ENCODE measurements at places on chromosomes 1 and 21. TPM values are rescaled to one million over a fixed set of nuclear protein-coding genes. Genes with fewer than 3 reads are reported as not detected.

ALPL gene
- total RNA-seq = 11.7 TPM

ZNF496 gene
- total RNA-seq = 76.5 TPM

PIK3C2B gene
- total RNA-seq = 256 TPM

DNA sequence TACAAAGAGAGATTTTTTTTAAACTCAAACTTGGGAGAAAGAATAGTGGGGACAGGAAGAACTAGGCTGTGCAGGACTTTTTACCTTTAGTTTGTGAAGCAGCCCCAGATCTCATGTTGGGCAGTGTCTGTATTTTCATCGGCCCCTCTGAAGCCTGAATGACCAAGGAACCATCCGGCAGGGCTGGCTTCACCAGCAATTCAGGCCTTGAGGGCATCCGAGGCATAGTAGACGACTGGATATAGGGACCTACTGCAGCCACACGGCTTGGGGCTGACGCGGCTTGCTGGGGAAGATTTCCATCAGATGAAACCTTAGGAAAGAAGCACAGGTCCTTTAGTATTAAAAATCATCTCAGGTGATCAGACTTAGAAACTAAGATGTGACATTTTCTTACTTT lies 43.7 kb downstream of the TP53BP2 start:
- no peak for DNase-seq

GRCh38 chr1:230641900-230642262 lies 400 bp upstream of the COG2 start:
- DNase-seq = no peak

GRCh38 chr1:53987880-53988279 lies 30.1 kb downstream of the LDLRAD1 start:
- no peak for DNase-seq

DNA sequence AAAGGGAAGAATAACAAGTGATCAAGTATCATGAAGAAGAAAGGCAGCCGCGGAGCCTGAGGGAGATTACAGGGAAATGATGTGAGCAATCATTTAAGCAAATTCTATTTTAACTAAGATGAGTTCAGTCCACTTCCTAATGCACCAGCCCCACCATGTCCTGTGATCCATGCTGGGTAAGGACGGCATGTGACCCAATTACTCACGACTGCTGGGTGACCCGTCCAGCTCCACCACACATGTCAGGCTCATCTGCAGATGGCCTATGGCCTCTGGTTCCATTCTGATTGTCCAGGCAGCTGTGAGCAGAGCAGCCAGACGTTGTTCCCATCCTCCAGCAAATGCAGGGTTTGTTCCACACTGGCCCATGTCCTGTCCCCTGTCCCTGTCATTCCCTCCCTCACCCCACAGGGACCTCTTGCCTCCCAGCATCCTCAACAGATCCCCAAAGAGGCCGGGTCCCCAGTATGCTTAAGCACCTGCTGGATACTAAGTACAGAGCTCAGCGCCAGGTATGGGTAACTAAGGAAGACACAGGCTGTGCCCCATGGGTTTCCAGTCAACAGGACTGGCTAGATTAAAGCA lies 87.9 kb downstream of the MATN1 start:
- DNase-seq = no peak

DNA sequence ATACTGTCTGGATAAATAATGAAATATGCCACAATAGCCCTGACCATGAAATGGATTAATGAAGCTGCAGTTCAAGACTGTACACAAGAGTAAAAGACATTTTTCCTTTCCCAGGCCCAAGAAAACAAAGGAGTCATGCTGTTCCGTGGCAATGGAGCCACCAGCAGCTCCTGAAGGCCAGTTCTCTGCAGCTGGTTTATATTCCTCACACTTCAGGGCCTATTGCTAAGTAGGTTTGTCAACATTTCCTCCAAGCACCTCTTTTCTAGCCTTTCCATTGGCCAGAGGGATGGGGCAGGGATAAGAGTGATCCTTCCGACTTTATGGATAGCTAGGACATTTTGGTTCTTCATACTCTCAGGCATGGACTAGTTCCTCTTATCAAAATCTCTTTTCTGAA lies 24.2 kb upstream of the RGL1 start:
- no peak for DNase-seq

GRCh38 chr21:37139902-37140301 lies 66.8 kb downstream of the TTC3 start:
- no peak for DNase-seq

- DNase-seq = no peak
Observed at GRCh38 chr21:39908265-39908923, 41.2 kb downstream of the PCP4 start.

DNA sequence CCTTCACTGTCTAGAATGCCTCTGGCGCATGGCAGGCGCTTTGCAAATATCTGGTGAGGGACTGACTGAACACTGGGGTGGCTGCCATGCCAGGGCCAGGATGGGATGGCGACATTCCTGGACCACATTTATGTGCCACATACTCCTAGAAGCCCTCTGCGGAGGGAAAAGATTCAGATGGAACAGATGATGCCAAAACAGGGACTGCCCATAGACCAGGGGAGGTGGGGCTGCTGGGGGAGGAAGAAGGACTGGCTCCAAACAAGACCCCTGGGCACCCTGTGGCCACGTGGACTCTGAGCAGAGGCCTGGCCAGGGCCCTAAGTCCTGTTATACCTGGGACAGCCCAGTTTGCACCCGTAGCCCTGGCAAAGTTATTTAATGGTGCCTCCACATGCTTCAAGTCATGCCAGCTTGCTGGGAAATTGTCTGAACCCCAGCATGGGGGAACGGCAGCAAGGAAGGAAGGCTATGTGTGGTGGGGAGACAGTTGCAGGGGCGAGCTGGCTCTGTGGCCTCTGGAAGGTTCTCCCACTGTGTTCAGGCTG lies 44.1 kb downstream of the UMODL1 start:
- DNase-seq = no peak

- no peak for DNase-seq
Observed at GRCh38 chr21:35824136-35824535, 236.2 kb downstream of the SETD4 start.

GRCh38 chr1:211639475-211640300 lies 35.7 kb downstream of the NEK2 start:
- no peak for DNase-seq

DNA sequence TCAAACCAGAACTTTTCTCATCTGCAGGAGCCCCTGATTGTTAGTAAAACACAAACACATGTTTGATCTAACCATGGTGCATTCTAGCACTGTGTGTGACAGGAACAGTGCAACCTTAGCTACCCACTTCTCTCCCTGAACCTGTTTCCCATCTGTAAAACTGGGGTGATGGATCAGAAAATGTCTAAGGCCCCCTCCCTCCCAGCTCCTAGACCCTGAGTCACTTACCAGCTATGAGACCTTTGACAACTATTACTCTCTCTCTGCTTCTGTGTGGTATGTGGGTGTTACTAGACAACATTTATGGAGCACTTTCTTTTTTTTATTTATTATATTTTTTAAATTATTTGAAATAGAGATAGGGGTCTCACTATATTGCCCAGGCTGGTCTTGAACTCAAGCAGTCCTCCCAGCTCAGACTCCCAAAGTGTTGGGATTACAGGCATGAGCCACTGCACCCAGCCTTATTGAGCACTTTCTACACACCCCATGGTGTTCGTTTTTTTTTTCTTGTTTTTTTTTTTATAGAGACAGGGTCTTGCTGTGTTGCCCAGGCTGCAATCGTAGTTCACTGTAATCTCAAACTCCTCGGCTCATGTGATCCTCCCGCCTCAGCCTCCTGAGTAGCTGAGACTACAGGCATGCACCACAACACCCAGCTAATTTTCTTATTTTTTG lies 2.6 kb downstream of the INPP5B start:
- no peak for DNase-seq

DNA sequence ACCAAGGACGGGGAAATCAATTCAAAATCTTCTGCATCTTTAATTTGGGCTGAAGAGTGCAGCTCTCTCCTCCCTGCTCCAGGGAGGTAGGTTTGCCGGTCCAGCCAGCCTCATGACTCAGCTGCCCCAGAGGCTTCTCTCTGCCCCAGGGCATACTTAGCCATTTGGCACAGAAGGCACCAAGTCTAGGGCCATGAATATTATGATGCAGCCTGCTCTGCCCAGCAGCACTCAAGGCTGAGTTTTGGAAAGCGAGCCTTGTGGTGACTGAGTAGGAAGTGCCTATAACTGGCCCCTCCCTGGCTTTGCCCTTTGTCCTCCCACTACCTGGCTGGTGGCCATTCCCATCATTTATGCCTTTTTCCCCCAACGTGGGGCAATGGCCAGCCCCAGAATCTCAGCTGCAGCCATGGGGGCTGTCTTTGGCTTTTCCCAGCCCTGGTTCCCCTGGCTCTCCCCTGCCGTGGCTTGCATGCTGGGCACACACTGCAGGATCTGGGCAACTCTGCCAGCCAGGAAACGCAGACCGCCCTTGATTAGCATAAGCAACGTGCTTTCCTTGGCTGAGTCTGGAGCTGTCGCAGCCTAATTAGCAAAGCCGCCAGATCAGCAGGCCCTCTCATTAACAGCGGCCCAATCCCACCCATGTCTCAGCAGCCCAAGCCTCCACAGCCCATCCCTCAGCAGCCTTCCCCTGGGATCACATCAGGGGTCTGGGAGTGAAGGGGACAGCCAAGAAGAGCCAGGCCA lies 258.6 kb upstream of the TMEM51 start:
- no peak for DNase-seq

DNA sequence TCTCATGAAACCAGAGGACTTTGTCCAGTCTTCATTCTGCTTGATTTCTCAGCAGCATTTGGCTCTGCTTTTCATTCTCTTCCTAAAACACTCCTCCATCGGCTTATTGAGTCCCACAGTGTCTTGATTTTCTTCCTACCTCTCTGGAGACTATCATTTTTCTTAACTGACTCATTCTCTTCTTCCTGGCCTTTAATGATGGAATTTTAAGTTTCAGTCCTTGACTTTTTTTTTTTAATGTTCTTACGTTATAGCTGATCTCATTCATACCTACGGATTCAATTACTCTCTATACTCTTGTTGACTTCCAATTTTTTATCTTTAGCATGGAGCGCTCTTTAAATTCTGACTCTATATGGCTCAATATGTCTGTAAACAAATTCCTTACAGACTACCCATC lies 111.1 kb downstream of the NEK7 start:
- DNase-seq = no peak

GRCh38 chr1:187504779-187505178 lies 676.0 kb downstream of the PLA2G4A start:
- DNase-seq = no peak

DNA sequence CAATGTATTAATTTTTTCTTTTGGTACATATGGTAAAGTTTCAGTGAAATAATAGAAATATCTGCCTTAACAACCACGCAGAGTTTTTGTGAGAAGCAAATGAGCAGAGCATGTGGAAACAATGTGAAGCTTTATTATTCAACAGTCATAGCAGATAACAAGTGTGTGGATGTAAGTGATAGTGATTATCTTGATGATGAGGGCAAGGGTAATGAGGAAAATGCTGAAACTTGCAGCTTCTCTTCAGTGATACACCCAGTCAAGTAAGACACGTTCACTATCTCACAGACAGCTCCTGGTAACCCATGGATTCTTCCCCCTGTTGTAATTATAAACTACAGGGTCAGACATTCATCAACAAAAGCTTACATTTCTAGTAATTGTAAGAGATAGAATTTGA lies 14.6 kb upstream of the OR2L5 start:
- no peak for DNase-seq

Data from endothelial cell (in vitro differentiated cells).